GM04504 (cell line): ENCODE measurements at places on chromosomes 7 and 10.

GRCh38 chr7:43637114-43637806, 54.4 kb downstream of the STK17A start:
- DNase-seq, result no peak

- no peak for DNase-seq
These were observed 73.0 kb upstream of the LEP start for GRCh38 chr7:128167791-128168666.

DNA sequence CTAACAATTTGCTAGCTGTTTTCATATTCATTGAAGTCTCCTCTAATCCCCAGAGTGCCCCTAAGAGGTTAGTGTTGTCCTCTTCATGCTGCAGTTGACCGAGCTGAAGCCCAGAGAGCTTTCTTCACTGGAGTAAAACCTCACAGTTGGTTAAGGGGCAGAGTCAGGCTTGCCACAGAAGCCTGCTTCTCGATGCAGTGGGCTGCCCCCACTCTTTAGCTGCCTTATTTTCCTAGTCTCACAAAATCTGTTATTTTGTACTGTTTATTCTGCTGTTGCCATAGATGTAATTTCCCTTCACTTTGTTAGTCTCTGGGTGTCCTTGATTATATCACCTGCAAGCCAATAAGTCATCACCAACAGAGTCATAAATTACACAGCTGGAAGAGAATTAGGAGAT, 56.3 kb upstream of the ZPBP start:
- no peak for DNase-seq

GRCh38 chr10:84938117-84938905, 609.9 kb downstream of the CCSER2 start:
- no peak for DNase-seq

GRCh38 chr7:151859111-151859947, 17.6 kb downstream of the PRKAG2 start:
- no peak for DNase-seq

- no peak for DNase-seq
These were observed at the start of gene MXI1 for GRCh38 chr10:110207011-110207804. MXI1 (plus strand) TSS chr10:110207605; CDS start chr10:110207809, 204 bp downstream.

DNA sequence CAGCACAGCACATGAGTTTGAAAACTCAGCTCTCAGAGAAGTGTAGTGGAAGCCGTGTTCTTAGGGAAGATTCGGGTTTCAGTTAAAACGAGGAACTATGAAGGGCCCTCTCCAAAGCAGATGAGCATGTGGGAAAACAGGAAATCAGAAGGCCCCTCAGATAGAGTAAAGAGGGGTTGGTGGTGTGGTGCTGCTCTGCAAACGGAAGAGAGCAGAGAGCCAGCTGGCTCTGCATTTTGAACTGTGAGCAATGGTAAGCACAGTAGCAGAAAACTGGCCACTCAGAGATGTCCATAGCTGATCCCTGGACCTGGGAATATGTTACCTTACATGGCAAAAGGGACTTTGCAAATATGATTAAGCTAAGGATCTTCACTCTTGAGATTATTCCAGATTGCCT, 27.9 kb upstream of the CUL1 start:
- no peak for DNase-seq

DNA sequence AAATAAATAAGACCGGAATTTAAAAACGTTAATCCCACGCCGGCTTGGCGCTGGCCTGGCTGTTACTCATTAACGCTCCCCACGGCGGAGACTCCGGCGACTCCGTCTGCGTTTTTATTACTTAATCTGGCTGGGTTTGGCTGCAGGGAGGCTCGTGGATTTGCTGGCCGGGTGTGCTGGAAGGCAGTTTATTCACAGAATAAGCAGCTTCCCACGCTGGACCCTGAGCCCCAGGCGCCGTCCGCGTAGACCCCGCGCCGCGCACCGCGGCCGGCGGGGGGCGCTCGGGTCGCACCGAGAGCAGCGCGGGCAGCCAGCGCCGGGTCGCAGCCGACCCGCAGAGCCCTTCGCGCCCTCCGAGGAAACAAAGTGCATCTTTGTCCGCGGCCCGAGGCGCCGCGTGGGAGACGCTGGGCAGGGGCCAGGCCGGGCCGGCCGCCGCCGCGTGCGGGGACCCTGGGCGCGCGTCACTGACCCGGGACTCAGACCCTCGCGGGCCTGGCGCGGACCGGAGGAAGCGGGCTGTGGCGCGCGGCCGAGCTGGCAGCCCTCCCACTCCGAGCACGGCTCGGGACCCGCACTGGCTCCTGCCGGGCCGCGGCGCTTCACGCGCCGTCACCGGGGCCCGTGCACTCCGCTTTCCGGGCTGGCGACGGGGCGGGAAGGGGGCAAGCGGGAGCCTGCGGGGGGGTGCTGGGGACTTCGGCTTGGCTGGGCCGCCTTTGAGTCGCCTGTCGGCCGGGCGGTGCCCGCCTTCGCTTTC, 587 bp upstream of the GRK5 start:
- DNase-seq, result no peak

GRCh38 chr10:72648301-72648700, 22.4 kb upstream of the MICU1 start:
- no peak for DNase-seq

GRCh38 chr10:79283616-79284015, 63.7 kb upstream of the PPIF start:
- no peak for DNase-seq

DNA sequence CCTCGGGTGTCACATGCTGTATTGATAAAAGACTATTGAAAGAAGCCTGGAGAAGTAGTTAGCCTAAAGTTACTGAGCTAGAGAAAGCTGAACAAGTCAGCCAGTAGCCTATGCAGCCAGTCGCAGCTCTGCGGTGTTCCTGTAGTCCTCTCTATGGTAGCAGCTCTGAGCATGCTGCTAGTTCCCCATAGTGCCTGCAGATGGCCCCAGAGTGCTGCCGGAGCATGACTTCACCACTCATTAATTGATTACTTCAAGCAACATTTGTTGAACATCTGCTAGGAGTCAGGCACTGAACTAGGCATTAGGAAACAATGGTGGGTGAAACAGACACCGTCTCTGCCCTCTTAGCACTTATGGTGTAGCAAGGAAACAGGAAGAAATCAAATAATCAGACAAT, 422.7 kb downstream of the SORCS3 start:
- DNase-seq, result no peak

DNA sequence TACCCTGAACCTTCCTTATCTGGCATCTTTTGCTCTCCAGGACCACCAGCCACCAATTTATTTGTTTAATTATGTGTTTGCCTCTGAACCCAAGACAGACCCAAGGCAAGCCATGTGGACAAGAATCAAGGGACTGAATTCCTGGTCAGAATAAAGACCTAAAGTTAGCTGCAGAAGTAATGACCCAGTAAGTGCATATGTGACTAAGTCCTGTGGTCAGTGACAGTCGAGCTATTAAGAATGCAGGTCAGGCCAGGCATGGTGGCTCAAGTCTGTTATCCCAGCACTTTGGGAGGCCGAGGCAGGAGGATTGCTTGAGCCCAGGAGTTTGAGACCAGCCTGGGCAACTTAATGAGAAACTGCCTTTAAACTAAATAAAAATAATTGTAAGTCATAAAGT, 139.4 kb downstream of the CCDC71L start:
- no peak for DNase-seq

GRCh38 chr7:90568213-90568612, 27.9 kb upstream of the CDK14 start:
- no peak for DNase-seq

DNA sequence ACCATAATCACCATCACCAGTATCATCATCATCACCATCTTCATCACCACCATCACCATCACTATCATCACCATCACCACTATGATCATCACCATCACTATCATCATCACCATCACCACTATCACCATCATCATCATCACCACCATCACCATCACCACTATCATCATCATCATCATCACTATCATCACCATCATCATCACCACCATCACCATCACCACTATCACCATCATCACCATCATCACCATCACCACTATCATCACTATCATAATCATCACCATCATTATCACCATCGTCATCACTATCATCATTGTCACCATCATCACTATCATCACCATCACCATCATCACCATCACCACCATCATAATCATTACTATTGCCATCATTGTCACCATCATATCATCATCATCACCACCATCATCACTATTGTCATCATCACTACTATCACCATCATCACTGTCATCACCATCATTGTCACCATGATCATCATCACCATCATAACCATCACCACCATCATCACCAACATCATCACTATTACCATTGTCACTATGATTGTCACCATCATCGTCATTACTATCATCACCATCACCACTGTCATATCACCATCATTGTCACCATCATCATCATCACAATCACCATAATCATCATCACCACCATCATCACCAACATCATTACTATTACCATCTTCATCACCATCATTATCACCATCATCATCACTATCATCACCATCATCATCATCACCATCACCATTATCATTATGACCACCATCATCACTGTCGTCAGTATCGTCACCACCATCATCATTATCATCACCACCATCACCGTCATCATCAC, 154.7 kb downstream of the ACTR3B start:
- no peak for DNase-seq

DNA sequence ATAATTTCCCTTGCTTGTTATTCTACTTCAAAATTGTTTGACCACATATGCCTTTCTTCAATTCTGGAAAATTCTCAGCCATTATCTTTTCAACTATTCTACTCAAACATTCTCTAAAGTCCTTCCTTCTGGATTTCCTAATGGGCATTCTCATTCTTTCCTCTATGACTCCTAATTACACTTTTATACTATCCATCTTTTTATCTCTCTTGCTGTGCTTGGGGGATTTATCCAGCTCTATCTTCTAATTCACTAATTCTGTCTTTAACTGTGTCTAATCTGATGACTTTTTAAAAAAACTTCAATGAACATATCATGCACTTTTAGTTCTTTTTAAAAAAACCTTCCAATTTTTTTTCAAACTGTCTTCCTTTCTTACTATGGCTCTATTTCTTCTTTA, 38.4 kb downstream of the C10orf143 start:
- no peak for DNase-seq

GRCh38 chr7:128530855-128531104, 54.2 kb downstream of the METTL2B start:
- DNase-seq, result no peak
